ENCODE measurements at places on chromosomes 1 and 21.

DNA sequence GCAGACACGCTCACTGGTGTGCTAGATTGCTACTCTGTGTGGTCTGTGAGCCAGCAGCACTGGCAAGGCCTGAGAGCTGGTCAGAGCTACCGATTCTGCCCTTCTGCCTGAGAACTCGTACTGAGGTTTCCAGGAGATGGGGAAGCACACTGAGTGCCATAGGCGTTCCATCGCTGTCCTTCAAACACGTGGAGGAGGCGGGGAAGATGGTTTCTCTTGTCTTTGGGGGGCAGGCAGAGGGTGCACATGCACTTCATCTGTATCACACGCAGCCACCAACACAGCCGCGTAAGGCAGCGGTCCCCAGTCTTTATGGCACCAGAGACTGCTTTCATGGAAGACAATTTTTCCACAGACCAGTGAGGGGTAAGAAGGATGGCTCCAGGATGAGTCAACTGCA lies 23.8 kb upstream of the MX1 start:
- DNase-seq, result no peak

GRCh38 chr1:27560268-27561123 lies 43.4 kb downstream of the AHDC1 start:
- peak; percentile 20 for DNase-seq

DNA sequence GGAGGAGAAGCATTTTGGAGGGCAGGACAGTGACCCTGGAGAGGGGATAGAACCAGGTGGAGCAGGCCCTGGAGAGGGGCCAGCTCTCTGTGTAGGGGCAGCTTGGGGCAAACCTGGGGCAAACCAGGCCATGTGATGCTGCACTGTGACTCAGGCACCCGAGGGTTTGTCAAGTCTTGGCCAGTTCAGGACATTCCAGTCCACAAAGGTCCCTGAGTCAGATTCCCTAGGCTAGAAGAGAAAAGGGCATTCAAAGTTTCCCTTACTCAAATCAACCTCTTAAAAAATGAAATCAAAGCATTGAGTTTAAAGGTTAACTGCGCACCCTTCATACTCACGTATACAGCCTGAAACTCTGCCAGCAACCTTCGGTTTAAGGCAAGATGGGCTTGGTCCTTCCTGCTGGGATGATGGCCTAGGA lies 25.2 kb upstream of the PLA2G2C start:
- no peak for DNase-seq

DNA sequence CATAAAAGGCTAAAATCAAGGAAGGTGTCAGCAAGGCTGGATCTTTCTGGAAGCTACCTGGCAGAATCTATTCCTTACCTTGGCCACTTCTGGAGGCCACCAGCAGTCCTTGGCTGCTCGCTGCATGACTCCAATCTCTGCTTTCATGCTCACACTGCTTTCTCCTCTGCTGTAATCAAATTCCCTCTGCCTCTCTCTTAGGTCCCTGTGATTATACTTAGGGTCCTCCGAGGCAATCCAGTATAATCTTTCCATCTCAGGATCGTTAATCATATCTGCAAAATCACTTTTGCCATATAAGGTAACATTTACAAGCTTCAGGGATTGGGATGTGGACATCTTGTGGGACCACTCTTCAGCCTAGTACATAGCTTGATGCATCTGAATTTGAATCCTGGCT lies 110.7 kb upstream of the IVNS1ABP start:
- no peak for DNase-seq

DNA sequence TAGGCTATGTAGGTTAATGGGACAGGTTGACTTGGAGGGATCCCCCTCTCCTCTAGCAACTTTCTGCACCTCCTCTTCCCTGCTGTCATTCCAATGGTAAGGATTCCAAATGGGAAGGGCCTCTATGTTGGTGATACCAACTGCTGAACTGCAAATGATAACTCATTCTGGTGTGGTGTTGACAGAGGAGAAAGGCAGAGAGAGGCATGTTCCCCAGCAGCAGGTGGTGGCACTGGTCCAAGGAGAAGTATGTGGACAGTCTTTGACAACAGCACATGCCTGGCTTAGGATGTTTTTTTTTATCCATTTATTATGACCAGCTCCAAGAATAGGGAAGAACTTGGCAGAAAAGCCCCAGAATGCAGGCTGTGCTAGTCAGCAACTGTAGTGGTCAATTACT lies 19.6 kb upstream of the SPAG17 start:
- DNase-seq, result no peak

- no peak for DNase-seq
These were observed 76.9 kb downstream of the DDX20 start for GRCh38 chr1:111832521-111833155.

GRCh38 chr1:159960721-159961381 lies 6.8 kb upstream of the SLAMF9 start:
- no peak for DNase-seq

DNA sequence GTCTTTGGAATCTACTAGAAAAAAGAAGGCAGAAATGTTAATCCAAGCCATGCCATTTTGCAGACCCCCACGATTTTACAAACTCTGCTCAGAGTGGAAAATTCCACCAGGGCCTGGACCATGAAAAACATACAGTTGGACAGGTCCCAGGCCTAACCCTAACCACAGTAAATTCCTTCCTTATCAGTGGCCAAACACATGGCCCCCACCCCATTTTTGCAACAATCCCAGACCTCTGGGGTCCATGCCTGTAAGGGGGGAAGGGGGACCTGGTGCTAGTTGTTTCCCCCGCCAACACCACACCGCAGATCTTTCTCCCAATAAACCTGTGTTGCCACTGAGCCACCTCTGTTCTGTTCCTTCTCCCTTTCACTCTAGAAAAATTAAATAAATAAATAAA lies 1352.7 kb downstream of the AMY1C start:
- no peak for DNase-seq

- no peak for DNase-seq
These were observed 1402.0 kb downstream of the MRPL39 start for GRCh38 chr21:24205319-24205718.

- no peak for DNase-seq
These were observed 2.4 kb upstream of the WNT3A start for GRCh38 chr1:228004331-228004855.

- peak; percentile 75 for DNase-seq
These were observed 8.1 kb upstream of the C1orf216 start for GRCh38 chr1:35726450-35727433.

DNA sequence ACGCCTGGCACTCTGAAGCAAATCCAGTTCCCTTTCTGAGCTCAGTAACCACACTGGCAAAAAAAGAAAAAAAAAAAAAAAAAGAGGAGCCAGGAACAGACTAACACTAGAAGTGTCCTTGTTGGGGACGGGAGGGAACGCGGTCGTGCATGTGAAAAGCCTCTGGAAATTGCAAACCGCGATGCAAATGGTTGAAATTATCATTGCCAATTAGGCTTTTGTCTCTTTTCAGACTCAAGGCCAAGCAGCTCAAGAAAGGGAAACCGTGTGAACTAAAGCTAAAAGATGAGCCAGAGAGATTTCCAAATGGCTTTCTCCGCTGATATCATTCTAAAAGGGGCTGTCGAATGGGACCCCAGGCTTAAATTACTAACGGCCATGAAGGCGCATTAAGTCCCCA lies 13.5 kb downstream of the TRABD2B start:
- no peak for DNase-seq

DNA sequence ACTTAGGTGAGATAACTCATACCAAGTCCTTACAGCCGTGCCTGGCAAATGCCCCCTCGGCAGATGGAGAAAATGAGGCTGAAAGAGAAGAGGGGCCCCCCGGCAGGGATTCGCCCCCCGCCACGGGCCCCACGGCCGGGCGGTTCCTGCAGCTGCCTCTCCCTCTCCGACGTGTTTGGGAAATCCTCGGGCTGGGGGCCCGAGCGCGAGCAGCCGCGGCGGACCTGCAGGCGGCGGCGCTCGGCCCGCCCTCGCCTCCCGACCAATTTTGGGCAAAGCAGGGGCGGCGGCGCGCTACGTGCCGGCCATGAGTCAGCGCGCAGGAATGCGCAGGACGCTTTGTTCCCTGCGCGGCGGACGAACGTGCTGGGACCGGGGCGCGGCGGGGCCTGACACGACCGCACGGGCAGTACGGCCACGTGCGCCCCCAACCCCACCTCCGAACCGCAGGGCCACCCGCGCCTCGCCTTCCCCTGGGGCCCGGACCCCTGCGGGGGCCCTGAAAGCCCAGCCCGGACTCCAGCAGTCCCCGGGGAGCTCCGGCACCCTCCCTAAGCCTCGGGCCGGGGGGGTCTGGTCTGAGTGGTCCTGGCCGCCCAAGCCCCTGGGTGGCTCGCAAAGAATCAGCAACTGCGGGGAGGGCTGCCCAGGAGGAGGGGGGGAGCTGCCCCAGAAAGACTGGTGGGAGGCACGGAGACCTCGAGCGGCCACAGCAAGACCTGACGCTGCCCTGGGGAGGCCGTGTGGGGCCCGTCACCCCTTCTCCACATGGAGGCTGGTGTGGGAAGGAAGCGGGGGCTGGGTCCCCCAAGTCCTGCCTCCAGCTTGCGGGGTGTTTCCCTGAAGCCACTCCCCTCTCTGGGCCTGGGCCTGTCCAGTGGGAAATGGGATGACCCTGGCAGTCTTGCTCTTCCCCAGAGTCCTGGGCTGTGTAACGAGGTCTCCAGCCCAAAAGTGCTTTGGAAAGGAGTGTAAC lies 11.9 kb upstream of the EDN2 start:
- no peak for DNase-seq

DNA sequence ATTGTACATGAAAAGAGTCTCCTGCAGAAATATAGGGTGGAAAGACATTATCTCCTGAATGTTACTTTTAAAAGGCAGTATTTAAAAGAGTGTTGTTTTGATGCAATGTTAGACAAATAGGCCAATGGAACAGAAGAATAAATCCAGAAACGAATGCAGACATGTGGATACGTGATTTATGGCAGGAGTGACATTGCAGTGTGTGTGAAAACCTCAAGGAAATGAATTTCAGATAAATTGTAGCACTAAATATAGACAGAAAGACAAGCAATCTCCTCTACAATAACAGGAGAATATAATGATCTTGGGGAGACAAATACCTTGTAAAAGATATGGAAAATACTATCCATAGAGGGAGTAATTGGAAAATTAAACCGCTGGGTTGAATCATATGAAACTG lies 387.8 kb upstream of the CHRM3 start:
- no peak for DNase-seq

DNA sequence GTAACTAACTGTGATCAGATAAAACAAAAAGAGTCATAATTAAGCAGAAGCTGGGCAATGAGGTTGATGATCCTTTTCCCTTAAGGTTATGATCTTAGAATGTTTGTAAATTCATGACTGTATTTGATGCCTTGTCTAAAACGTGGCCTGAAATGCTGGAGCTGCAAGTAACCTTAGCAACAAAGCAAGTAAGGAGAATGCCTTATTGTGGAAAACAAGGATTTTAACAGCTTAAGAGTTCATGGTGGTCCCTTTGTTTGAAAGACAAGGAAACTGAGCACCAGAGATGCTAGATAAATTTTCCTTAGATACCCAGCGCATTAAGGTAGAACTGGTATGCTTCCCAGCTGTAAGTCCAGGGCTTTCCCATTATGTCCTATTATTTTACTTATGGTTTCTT lies 25.7 kb upstream of the XPR1 start:
- DNase-seq, result no peak

- peak; percentile 59 for DNase-seq
These were observed 59.8 kb downstream of the IL12RB2 start for GRCh38 chr1:67367370-67368045.

- no peak for DNase-seq
These were observed 11.5 kb upstream of the VAV3 start for GRCh38 chr1:107976431-107976830.

DNA sequence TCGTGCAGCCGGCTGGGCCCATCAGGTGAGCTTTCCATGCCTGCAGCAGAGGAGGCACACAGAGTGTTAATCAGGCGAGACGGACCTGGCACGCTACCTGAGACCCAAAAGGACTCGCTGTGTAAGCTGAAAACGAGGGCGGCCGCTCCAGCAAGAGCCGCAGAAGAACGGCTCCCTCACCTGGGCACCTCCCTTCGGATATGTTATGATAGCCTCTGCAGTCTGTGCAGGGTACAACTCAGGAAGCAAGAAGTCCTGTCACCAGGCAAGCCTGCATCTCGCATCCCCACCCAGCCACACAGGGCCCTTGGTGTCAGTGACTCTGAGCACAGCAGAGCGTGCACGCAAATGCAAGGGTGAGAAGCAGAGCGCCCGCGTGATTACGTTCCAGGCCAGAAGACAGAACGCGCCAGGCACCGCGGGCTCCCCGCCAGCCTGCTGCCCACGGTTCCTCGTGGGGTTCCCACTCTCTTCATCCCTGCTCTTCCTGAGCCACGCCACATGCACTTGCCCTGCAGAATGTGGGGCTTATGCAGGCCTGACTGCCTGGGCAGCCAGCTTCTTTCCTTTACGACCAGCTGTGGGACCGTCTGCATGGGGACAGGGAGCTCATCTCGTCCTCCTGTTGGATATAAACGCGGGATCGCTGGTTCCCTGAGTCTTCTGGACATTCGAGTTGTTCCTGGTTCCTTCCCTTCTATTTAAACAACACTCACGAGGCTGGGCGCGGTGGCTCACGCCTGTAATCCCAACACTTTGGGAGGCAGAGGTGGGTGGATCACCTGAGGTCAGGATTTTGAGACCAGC lies 20.2 kb upstream of the LRRC47 start:
- DNase-seq, result no peak

GRCh38 chr1:41383094-41383852 lies 22.0 kb downstream of the FOXO6 start:
- no peak for DNase-seq

DNA sequence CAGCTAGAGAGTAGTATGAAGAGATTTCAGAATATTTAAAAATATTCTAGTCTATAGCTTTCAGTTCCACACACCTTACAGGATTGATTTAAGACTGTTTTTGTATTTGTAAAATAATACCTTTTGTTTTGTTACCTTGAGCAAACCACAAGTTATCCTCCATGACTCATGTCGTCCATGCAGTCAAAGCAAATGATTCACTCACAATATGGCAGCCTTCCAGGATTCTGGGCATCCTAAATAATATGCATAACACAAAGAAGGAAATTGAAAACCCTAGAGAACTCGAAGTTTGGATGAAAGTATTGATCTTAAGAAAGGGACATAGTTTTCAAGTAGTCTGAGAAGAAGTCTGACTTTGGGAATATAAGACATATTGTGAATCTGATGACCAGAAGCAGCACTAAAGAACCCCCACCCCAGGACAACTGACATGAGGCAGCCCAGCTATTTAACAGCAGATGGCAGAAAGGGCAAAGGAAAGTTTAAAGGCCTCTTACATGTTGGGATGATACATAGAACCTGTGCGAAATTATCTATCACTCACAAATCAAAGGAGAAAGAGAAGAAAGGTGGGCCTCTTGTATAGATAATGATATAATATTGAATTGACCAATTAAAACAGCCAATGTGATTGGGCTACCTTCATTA lies 857.9 kb downstream of the BRINP3 start:
- no peak for DNase-seq

- DNase-seq, result no peak
These were observed 5.5 kb downstream of the SIM2 start for GRCh38 chr21:36704281-36704957.

Data from NCI-H2227 treated with DMSO at 0.1 percent for 48 hours (cell line).